NCI-H2081 treated with DMSO at 0.1 percent for 48 hours (cell line): ENCODE measurements at places on chromosomes 3 and 15.

DNA sequence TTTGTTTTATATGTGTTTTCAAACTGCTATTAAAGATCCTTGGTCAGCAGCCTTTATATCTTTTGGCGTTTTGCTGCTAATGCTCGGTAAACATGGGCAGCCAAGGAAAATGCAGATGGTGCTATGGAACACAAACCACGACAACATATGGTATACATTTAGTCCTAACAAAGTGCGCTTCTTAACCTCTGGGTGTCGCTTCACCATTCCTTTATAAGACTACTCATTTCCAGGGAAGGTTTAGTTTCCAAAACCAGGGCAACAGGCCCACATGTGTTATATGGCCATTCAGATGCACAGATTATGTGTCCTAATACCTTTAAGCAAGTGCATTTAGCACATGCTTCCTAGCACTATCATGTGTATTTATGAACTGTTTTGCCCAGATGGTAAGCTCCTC, 14.7 kb downstream of the SHOX2 start:
- no peak for DNase-seq

DNA sequence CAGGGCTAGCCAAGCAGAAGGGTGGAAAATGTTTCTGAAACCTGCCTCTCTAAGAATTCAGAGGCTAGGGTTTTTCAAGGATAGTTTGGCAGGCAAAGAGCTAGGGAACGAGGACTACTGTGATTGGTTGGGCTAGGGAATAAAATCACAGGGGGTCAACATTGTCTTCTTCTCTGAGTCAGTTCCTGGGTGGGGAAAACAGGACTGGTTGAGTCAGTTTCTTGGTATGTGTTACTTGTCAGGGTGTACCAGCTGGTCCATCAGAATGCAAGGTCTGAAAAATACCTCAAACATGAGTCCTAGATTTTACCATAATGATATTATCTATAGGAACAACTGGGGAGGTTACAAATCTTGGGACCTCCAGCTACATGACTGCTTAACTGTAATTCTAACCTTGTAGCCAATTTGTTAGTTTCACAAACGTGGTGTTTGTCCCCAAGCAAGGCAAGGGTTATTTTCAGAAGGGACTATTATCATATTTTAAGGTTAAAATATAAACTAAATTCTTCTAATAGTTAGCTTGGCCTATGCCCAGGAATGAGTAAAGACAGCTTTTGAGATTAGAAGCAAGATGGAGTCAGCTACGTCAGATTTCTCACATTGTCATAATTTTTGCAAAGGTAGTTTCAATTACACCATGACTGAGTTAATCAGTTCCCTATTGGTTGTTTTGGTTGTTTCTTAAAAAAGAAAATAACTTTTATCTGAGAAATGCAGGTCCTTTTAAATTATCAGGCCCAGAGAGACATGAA, 231.5 kb downstream of the ALCAM start:
- DNase-seq = no peak

GRCh38 chr3:16609927-16610580, 4.8 kb upstream of the DAZL start:
- no peak for DNase-seq

DNA sequence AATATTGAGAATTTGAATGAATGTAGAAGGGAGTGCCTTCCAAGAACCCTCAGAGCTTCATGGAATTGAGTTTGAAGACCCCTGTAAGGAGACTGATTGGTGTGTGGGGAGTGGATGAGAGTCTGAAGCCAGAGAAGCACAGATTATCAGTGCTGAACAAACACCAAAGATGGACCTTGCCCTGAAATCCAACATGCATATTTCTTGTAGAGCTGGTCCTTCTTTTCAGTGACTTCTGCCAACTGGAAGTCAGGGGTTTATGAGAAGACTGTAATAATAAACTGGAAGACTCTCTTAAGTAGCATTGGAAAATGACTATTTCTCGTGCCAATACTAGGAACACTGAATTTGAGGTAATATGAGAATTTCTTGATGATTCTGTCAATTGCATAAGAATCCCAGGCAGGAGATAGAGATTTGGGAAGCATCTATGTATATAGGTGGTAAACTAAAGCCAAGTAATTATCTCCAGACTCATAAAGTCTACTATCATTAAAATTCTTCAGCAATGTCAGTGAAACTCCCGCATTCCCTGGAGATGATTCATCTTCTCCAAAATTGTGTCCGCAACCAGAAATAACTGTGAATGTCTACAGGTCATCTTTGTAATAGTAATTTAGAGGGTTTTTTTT, 213.8 kb downstream of the IL5RA start:
- no peak for DNase-seq

- DNase-seq = no peak
Observed at GRCh38 chr3:48402281-48402732, 27.6 kb downstream of the PLXNB1 start.

- DNase-seq = no peak
Observed at GRCh38 chr15:45612790-45613415, 21.9 kb upstream of the SQOR start.

GRCh38 chr3:37627951-37628620, 233.6 kb upstream of the CTDSPL start:
- DNase-seq = no peak

DNA sequence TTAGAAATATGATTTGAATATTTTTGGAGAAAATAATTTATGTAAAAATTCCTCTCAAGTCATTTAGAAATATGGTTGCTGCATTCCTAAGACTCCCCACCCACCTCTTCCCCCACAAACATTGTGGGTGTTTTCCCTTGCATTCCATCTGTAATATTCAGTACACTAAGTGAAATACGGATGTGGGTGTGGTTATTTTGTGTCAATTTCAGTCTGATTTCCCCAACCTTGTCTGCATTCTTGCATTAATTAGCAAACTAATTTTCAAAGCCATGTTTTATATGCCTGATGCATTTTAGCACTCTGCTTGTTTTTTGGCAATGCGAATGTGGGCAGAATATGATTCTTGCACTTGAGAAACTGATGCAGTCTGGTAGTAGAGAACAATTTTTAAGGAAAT, 408.3 kb upstream of the RGMA start:
- no peak for DNase-seq
